ENCODE measurements at places on chromosomes 4 and X. TPM values are rescaled to one million over a fixed set of nuclear protein-coding genes. Genes with fewer than 3 reads are reported as not detected.

DNA sequence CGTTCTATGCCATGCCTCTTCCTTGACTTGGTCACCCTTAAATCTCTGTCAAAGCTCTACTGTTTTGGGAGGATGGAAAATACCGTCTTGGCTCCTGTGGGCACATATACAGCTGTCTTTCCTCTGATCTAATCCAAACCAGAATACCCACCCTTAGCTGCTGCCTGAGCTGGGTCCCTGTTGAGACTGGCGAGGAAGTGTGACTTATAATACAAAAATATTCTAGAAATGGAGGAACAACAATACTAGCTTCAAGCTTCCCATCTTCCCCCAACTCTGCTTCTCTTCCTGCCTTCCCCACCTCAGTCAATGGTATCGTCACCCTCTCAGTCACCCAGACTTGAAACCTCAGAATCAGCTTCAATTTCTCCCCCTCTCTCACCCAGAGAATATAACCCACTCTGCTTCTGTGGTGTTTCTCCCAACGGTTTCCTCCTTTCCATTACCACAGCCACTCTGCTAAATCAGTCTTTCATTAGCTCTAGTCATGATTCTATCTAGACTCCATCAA, 599 bp upstream of the IL2RG start:
- DNase-seq, result no peak

GRCh38 chrX:127037159-127037558, 217.6 kb downstream of the PRR32 start:
- DNase-seq, result no peak

DNA sequence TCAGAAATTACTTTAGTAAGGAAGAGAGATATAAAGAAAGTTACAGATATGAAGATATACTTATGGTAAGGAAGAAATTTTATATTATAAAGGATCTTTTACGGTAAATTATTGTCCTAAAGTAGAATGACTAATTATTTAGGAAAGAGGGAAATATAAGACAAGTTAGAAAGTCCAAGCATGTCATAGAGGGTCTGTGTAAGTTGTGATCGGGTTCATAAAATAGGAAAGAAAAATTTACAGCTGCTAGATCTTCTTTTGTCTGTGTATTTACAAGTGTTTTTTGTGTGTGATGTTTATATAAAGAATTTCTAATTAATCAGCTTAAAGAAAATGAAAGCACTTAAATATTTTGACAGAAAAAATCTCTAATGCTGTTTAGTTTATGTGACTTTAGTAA, 1054.9 kb upstream of the DIAPH2 start:
- DNase-seq, result no peak

GRCh38 chr4:186807808-186808629, 84.4 kb upstream of the FAT1 start:
- no peak for DNase-seq

GRCh38 chr4:122555216-122555615, 65.7 kb downstream of the IL21 start:
- DNase-seq, result no peak

GRCh38 chr4:90165883-90166282, 38.7 kb downstream of the CCSER1 start:
- DNase-seq, result no peak

DNA sequence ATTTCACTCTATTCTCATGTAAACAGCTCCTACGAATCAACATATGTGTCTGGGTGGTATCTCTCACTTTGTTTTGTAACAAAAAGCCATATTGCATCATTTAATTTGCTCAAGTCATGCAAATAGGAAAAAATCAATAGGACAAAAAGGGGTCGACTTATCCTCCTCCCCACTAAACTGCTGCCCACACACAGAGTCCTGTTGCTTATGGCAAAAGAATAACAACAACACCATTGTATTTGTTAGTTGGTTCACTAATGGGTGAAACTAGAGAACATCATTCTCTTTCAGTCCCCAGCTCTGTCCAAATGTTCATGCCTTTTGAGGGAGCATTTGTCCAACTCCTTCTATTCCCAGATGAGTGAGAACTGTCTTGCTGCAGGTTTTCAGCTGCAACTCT, 2.1 kb downstream of the HHIP start:
- no peak for DNase-seq

DNA sequence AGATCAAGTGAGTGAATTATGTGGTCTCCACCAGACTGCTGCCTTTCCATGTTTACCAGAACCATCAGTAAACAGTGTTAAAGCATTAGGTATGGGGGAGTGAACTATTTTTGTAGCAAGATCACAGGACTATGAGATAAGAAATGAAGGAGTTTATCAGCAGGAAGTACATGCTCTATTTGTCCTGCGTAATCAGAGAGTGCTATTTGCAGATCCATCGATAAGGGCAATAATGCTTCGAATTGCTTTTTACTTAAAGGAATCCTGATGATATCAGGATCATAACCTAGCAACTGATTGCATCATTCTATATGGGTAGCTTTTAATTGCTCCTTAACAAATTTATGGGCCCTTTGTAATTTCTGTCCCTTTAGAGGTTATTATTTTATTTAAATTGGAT, 57.1 kb downstream of the RBM46 start:
- no peak for DNase-seq

- no peak for DNase-seq
Measured at GRCh38 chr4:75557696-75558095, 1.8 kb downstream of the ODAPH start.

Gene POU3F4
- not detected for total RNA-seq

- DNase-seq, result peak; percentile 28
Measured at GRCh38 chr4:14994242-14994641, 8.0 kb upstream of the CPEB2 start.

Gene GABRQ
- not detected for total RNA-seq

Gene KLB
- total RNA-seq, result not detected

Gene FGFRL1
- total RNA-seq, result 85.0 TPM

Gene CTAG1B
- not detected for total RNA-seq

GRCh38 chr4:2765832-2766526, 9.8 kb upstream of the TNIP2 start:
- DNase-seq, result no peak

GRCh38 chr4:82268050-82268825, 105.6 kb downstream of the HNRNPD start:
- DNase-seq, result peak; percentile 44

Gene GSX2
- not detected for total RNA-seq

DNA sequence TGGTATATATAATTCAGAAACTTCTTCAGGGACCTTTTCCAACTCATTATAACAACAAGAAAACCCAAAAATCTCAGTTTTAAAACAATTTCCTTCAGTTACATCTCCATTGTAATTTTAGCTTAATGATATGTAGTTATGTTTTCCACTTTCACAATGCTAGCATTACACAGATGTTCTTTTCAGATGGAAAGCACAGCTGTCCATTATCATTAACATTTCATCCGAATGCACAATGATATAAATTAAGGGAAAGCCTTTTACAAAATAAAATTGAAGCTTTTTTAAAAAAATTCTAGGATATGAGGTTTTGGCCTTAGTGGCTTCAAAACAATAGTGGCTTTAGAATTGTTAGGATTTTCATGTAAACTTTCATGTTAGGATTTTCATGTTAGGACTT, 389.2 kb downstream of the ADAM29 start:
- no peak for DNase-seq

DNA sequence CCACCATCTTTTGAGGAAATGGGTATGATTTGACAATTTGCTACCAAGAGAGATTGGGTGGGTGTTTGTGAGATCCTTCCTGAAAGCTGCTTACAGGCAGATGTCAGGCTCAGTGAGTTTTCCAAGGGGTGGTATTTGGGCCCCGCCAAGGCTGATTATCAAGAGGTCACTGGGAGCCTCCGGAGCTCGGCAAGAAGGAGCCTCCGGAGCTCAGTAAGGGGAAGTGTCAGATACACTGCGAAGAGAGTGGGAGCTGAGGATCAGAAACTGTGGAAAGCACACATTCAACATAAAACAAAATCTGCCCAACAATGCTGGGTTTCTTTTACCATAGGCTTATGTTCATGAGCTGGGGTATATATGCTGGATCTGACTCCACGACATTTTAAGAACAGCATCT, 714 bp downstream of the RTL3 start:
- DNase-seq, result no peak

- DNase-seq, result no peak
Measured at GRCh38 chr4:174274436-174274835, 9.0 kb downstream of the FBXO8 start.

Gene SLC10A3
- total RNA-seq, result 51.9 TPM

Gene VCX2
- not detected for total RNA-seq

Gene PROM1
- 0.02 TPM for total RNA-seq

All from A172 (cell line).